ENCODE measurements at places on chromosomes 2 and 18.
A peak's percentile ranks its signal among the peaks of the same experiment; 100 is the strongest.

- no peak for DNase-seq
These were observed 184.2 kb upstream of the SLC35G4 start for GRCh38 chr18:11425211-11425610.

DNA sequence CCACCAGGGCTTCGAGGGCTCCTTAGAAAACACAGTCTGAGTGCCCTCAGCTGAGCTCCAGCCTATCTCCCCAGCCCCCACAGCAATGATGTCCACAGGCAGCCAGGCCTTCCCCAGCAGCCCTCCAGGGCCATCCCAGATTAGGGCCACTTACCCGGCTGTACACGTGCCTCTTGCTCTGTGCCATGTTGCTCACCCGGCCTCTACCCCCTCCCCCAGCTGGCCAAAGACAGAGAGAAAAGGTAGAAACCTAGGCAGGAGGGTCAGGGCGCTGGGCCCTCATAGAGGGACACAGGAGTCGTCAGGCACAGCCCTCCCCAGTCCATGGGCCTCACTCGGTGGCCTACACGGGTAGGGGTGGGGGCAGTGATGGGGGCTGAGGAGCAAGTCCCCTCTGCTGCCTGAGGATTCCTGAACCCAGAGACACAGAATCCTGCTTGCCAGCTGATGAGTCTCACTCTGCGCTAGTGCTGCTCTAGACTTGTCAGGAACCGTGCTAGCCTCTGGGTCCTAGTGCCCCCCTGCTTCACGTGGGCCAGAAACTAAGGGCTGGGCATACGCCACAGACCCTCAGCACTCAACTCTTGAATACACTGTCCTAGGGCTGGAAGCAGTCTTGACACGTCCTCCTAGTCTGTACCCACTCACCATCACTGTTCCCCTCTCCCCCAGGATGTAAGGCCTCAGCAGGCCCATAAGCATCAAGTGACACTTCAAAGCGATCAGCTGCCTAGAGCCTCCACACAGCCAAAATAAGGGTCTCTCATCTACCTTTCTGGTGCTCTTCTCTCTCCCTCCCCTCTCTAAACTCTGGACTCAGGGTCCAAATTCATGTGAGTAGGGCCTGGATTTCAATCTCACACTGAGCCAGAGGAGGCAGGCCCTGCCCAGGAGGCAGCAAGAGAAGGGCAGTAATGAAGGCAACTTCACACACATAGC, at the start of gene DCTN1:
Gene DCTN1, minus strand, starts transcription at position 461 of the 939 bp plus-strand sequence. Its CDS starts 274 bp downstream, at position 187.
- DNase-seq, result no peak

- no peak for DNase-seq
These were observed 36.2 kb downstream of the SPTBN1 start for GRCh38 chr2:54492335-54492734.

DNA sequence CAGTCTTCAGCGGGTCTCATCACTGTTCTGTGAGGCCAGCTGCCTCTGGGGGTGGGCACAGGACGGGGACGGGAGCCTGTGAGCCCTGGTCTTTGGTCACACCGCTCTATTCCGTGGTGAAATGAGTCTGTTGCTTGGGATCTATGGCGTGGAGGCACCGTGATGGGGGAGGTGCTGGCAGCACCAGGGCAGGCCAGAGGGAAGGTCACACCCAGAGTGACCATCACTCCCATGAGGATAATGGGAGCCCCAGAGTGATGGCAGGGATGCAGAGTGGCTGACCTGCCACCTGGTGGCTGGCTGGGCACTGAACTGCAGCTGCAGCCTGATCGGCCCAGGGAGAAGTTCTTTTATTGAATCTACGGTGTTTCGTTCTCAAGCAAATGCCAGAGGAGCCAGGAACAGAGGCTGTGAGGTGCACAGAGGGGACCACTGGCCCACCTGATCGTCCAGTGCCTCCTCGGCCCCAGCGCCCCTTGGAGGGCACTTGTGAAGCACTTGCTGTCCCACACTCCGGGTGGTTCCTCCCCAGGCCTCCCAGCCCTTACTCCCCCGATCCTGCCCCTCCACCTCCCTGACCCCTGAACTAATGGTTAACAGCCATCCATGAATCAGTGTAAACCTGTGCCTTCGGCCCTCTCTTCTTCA, 17.9 kb downstream of the KCNIP3 start:
- DNase-seq, result peak; percentile 46

DNA sequence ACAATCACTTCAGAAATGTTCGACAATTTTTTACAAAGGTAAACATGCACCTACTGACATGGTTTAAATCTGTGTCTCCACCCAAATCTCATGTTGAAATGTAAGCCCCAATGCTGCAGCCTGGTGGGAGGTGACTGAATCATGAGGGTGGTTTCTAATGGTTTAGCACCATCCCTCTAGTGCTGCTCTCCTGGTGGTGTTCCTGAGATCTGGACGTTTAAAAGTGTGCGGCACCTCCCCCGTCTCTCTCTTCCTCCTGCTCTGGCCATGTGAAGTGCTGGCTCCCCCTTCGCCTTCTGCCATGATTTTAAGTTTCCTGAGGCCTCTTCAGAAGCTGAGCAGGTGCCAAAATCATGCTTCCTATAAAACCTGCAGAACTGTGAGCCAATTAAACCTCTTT, 28.3 kb downstream of the MAP3K2 start:
- no peak for DNase-seq

GRCh38 chr2:229586746-229587705, 127.3 kb downstream of the DNER start:
- DNase-seq, result peak; percentile 2

- DNase-seq, result no peak
These were observed 396.1 kb downstream of the TDRD15 start for GRCh38 chr2:21519821-21520220.

- DNase-seq, result no peak
These were observed 105.8 kb upstream of the OTOS start for GRCh38 chr2:240246173-240246820.

DNA sequence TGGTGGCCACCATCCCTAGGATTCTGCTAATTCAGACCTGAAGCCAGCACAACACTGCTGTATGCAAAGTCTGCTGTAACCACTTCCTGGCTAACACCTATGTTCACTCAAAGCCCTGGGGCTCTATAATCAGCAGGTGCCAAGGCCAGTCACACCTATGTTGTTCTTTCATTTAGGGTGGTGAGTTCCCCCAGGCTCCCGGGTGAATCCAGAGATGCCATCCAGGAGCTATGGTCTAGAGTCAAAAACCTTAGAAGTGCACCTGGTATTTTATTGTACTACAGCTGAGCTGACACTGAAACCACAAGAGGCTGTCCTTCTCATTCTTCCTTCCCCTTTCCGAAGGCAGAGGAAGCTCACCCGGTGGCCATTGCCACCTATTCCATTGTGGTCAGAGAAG, 46.2 kb upstream of the CCDC141 start:
- no peak for DNase-seq

DNA sequence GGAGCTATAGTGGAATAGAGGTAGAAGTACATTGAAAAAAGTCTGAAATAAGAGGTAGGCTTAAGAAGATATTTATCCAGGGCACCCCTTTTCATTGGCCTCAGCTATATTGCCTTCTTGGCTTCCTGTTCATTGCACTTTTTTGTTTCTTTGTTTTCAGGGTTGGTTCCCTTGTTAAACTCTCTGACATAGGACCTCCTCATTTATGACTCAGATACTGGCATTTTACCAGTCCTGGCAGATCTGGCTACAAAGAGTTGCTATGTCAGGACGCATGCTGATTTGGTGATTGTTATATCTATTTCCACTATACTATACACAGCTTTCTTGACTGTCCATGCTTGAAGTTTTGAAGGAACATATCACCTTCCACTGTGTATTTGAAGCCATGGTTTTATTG, 60.0 kb downstream of the GCA start:
- no peak for DNase-seq

DNA sequence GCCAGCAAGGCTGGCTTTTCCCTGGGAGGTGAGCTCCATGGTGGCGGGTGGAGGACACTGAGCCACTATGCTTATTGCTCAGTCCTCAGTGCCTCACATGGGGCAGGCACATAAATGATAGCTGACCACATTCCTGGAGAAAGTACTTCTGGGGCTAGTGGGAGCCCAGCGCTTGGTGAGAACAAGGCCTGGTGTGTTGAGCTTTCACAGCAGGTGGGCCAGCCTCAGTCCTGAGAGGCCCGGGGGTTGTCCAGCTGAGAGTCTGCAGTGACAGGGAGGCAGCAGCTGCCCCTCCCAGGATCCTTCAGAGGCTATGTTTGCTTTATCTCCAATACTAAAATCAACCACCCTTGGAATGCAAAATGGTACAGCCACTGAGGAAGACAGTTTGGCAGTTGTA, 217.7 kb downstream of the ZBTB7C start:
- DNase-seq, result no peak

GRCh38 chr2:77149565-77149964, 372.6 kb downstream of the LRRTM4 start:
- DNase-seq, result no peak

- no peak for DNase-seq
These were observed 2.4 kb upstream of the ASB1 start for GRCh38 chr2:238424313-238424700.

DNA sequence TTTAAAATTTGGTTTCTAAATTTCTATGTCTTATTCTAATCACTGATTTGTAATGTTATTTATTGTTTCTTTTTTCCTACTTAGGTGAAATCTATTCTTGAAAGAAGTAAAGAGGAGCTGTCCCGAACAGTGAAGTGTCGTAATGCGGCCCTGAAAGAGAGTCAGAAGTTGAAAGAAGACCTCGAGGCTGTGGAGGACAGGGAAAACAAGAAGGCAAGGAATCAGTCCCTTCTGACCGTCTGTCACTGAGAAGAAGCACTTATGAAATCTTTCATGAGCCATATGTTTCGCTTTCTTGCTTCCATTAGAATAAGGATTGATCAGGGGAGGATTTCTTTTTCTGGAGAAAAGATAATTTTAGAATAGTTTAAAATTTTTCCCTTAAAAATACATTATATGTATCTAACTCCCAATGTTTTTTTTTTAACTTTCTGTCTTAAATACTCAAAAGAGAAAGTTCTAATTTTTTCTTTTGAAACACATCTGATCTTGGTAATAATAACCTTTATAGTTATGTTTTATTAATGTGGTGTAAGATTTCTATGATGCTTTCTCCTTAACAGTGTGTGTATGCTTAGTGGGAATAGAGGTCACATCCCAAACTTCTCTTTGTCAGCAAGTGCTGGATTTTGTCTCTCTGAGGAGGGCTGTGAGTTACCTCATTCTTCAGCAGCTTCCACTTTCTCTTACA, 79.0 kb downstream of the CCDC150 start:
- no peak for DNase-seq

- DNase-seq, result no peak
These were observed 246.3 kb upstream of the SIX2 start for GRCh38 chr2:45255563-45255962.

- no peak for DNase-seq
These were observed 10.2 kb downstream of the ARID5A start for GRCh38 chr2:96546797-96547196.

DNA sequence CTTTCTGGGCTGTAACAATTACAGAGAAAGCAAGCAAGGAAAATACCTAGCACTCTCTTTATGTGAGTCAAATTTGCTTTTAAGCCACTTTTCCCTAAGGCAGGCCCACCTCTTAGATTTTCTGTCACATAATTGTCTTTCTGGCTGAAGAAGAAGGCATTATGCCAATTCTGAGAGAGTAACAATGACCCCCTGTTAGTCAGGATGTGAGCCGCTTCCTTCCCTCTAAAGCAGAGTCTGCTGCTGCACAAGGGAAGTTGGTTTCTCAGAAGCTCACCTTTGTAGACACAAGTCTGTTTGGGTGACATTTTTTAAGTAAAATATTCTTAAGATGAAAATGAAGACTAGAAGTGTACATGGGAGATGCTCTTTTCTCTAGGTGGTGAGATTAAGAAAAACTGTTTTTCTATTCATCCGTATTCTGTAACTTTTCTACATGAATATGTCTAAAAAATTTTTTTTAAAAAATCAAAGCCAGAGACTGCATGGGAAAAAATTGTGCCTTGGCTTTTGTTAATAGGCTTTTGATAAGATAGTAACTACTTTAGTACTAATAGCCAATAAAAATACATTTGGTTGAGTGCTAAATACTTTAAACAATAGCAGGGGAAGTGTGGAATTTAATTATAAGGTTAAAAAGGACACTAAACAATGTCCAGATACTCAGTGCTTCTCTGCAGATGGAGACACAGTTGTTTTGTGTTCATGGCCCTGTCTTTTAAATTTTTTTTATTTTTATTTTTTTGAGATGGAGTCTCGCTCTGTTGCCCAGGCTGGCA, 33.4 kb upstream of the VPS54 start:
- DNase-seq, result no peak

DNA sequence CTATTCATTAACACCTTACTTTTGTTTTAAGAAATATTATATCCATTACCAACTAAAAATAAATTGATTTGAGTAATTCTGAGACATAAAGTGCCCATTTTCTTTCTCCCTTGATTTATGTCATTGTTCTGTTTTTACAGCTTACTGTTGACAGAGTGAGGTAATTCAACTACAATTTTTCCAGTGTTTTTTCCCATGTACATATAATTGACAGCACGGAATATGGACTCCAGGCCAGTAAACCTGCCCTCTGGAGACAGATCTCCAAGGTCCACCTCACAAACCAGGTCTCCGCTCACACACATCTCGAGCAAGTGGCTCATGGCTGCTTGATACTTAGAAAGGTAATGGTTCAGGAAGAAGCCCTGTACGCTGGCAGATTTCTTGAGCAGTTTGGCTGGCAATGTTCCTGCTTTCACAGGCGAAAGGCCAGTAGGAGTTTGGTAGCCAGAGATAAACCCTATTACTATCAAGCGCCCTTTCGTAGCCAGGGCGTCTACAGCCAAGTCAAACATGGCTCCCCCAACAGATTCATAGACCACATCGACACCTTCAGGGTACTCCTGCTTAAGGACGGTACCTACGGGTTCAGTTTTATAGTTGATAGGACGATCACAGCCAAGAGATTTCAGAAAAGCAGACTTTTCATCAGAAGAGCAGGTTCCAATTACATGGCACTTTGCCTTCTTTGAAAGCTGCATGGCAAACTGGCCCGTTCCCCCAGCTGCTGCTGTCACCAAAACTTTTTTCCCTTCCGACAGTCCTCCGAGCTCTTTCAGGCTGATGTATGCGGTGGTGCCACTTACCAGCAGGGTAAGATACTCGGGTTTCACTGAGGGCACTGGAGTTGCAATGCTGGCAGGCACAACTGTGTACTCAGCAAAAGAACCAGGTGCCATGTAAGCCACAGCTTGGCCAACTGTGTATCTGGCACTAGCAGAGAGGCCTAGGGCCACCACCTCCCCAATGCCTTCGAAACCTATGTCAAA, 7.4 kb downstream of the PTGR3 start:
- peak; percentile 52 for DNase-seq

GRCh38 chr2:33673937-33674336, 74.8 kb upstream of the FAM98A start:
- DNase-seq, result no peak

DNA sequence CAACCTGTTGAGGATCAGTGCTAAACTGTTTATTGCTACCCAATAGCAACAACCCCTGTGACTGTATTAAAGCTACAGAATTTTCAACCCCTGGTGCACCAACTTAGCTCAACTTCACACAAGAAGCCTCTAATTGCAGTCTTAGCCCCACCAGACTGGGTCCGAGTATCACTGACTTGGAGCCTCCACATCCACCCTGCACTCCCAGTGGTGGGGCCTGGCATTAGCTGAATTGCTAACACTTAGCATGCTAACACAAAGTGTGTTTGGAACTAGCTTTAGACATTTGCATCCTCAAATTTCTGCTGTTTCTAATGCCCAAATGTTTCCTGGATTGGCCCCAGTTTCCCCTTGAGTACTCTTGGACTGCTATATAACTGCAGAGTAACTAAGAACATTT, 298.6 kb downstream of the AGPS start:
- DNase-seq, result no peak
